ENCODE measurements at places on chromosomes 13 and 19.

DNA sequence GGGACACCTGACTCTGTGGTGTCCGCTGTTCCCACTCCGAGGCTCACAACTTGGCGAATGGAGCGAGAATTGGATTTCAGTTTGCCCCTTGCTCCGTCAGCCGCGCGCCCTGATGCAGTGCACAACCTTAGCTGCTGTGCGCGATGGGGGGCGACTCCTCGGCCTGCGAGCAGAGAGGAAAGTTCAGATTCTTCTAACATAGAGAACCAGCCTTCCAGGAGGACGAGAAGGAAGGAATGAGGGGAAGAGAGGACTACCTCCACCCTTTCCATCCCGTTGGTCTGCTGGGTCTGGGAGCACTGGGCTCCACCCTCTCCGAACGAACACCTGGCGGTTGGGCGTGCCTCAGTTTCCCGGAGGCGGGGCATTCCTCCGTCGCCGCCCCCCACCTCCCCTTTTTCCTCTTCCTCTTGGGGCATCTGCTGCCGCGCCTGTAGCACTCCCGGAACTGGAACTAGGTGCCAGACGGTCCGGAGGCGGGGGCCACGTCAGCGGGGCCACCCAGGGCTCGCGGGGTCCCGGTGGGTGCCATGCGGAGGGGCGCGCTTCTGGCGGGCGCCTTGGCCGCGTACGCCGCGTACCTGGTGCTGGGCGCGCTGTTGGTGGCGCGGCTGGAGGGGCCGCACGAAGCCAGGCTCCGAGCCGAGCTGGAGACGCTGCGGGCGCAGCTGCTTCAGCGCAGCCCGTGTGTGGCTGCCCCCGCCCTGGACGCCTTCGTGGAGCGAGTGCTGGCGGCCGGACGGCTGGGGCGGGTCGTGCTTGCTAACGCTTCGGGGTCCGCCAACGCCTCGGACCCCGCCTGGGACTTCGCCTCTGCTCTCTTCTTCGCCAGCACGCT lies at the start of gene KCNK6:
Gene KCNK6, plus strand, starts transcription at position 425 of the 838 bp plus-strand sequence. Its CDS starts 106 bp downstream, at position 531.
- no peak for DNase-seq

DNA sequence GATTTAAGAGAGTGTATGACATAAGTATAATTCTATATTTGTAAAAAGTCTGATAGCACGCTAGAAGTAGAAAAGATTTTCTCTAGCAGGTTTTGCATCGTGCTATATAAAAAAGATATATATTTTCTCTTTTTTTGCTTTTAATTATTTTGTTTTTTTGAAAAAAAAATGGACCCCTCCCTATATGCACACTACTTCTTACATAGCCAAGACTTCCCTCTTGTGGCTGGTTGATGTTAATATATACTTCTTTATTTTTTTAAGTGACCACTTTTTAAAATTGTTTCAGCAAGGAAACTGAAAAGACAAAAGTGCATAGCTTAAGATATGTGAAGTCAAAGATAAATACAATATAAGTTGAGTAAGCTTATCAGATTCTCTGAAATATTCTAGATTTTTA lies 1202.8 kb downstream of the DIAPH3 start:
- peak; percentile 7 for DNase-seq

DNA sequence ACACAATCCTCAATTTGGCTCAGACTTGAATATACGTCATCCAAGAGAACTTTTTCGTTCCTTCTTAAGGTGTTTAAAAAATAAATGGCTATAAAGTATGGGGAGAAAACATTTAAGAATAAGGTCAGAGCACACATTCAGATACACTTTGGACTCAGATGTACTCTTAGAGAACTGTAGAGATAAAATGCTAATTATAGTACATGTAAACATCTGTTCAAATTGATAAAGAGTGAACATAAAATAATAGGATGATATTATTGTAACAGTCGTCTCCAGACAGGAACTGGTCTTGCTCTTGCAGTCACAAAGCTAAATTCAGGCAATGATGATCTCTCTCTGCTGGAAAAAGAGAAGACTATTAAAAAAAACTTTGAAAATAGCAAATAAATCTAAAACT lies 91.4 kb downstream of the RBM26 start:
- no peak for DNase-seq

- DNase-seq, result peak; percentile 71
Observed at GRCh38 chr19:38061294-38061693, 154.3 kb downstream of the SIPA1L3 start.

DNA sequence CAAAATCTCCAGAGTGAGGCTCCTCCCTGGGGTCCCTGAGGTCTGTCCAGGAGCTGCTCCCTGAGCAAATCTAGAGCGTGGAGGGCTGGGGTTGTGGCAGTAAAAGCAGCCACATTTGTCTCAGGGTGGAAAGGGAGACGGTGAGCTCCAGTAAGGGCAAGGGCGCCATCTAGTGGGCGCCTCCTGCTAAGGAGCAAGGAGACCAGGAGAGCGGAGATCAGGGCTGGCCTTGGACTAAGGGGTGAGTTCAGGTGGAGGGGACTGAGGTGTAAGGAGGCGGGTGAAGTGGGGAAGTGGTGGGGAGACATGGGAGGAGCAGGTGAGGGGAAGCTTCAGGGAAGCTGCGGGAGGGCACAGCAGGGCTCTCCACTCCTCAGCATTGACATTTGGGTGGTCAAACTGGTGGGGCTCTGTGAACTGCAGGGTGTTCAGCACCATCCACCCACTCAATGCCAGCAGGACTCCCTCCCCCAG lies 5.3 kb upstream of the CEACAM21 start:
- peak; percentile 75 for DNase-seq

- DNase-seq, result no peak
Observed at GRCh38 chr19:38711726-38712153, 32.5 kb downstream of the CAPN12 start.

- DNase-seq, result no peak
Observed at GRCh38 chr13:80957019-80957655, 616.2 kb upstream of the SPRY2 start.

DNA sequence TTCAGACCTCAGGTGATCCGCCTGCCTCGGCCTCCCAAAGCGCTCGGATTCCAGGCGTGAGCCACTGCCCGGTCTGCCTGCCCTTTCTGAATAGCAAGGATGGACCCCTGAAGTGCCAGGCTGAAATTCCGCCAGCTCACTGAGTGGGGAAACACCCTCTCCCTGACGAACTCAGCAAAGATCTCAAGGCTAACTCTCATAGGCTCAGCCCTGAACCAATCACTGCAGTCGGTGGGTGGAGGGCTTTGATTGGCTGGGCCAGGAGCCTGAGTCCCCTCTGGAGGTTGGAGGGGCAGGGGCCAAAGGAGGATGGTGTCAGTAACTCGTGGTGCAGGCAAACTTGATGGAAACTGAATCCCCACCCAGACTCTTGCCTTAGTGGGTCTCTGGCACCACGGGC lies 11.2 kb upstream of the COMP start:
- DNase-seq, result no peak

DNA sequence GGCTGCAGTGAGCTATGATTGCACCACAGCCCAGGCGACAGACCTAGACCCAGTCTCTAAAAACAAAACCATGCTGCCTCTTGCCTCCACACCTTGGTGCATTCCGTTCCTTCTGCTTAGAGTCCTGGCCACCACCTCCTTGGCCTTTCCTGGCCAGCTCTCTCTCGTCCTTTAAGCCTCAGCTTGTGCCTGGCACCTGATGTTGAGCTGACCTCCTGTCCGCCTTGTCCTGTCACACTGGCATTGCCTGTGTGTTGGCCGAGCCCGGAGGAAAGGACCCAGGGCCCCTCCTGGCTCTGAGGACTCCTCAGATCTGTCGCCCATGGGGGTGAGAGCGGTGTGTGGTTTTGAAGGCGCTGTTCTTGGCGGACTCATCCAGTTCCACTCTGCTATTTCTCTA lies 143.3 kb downstream of the STK24 start:
- no peak for DNase-seq

DNA sequence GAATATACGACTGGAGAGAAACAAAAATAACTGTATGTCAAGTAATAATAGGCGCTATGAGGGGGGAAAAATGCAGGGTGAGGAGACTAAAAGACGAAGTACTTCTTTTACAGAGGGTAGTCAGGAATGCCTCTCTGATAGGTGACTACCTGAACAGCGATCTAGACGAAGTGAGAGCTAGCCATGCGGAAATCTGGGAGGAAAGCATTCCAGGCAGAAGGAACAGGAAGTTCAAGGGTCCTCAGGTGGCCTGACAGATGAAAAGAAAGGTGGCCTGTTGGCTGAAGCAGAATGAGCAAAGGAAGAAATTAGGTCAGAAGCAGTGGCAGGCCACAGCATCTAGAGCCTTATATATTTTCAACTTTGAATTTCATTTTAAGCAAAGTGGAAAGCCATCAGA lies 13.3 kb downstream of the ZDHHC20 start:
- no peak for DNase-seq

DNA sequence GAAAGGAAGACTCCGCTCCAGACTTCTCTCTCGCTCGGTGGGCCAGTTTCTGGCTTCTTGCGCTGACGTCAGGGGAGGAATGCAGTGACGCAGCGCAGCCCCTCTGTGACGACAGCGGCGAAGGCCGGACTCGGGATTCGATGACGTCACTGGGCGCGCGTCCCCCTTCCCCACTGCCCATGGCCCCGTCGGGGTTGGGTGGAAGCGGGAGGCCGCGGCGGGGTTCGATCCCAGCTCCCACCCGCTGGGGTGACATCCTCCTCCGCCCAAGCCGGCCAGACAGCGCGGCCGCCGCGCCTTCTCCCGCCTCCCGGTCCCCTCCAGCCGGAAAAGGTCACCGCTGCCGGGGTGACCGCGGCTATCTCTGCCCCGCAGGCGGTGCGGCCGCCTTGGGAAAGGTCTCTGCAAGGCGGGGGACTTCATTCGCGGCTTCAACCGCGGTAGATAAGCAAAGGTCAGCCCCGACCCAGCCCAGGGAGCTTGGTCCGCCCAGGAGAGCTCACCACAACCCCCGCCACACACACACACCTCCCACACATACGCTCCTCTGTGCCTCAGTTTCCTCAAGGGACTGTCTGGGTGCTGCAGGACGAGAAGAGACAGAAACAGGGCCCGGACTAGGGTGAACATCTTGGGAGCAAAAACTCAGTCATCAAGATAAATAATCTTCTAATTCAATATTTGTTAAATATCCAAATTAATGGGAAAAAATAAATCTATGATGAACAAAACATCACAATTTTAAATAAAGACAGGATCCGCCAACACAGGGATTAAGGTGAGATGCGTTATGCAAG lies 844 bp upstream of the RFX1 start:
- DNase-seq, result no peak

DNA sequence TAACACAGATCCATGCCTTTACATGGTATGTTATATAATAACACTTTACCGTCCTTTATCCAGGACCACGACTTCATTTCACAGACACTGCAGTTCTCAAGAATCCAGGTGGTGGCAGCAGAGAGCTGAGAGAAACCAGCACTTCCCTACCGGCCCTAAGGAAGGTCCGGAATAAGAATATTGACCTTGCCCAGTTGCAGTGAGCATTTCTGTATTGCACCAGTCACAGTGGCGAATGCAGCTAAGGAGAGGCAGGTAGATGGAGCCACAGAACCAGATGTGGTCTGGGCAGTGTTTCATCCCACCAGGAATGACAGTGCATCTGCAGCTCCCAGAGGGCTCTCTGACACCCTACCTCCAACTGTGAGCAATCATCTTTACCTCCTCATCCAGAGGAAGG lies 44.6 kb downstream of the ZNF787 start:
- DNase-seq, result peak; percentile 81

- DNase-seq, result no peak
Observed at GRCh38 chr13:110471156-110471832, 90.2 kb downstream of the RAB20 start.

DNA sequence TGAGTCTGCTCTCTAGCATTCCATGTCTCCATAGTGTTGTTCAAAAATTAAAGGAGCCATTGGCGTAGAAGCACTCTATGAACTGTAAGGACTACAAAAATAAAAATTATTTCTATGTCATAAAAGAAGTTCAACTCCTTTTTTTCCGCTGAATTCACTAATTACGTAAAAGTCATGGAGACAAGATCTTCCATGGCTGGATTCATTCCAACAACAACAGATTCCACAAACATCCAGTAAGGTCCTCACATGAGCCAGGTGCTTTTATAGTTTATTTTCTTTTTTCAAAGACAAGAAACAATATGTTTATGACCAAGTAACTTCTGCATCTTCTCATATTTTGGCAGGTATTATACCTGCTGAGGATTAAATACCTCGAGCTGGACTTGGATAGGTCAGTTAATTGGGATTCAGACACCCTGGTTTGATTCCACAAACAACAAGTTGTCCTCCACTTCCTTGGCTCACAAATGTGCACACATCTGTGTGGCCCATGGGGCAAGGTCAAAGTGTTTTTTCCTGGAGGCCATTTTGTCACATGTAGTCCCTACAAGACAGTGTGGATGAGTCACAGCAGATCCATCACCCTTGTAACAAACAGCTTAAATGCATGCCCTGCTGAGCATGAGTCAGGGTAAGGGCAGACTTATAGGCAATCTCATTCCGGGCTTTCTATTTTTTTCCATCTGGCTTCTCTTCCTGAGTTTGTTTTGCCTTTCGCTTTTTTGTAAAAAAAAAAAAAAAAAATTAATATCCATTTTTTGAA lies 475.6 kb downstream of the COG6 start:
- DNase-seq, result peak; percentile 57

GRCh38 chr19:35904311-35905068 lies 2.2 kb downstream of the HCST start:
- no peak for DNase-seq

DNA sequence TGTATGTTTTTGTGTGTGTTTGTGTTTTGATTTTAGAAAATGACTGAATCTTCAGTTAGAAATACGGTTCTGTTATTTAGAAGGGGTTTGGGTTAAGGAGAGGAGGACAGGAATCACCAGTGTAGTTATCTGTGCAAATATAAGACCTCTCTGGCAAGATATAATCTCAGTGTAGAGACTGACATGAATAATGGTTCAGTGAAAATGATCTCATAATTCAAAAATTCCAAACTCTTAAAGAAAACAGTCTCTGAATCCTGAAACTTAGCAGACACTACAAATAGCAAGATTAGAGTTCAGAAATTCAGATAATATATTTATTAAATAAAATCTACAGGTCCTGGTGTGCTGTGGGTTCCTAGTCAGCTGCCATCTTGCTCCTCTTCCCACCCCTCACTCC lies 73.5 kb downstream of the PDS5B start:
- DNase-seq, result no peak

- DNase-seq, result no peak
Observed at GRCh38 chr13:109024611-109025010, 395.2 kb downstream of the MYO16 start.

DNA sequence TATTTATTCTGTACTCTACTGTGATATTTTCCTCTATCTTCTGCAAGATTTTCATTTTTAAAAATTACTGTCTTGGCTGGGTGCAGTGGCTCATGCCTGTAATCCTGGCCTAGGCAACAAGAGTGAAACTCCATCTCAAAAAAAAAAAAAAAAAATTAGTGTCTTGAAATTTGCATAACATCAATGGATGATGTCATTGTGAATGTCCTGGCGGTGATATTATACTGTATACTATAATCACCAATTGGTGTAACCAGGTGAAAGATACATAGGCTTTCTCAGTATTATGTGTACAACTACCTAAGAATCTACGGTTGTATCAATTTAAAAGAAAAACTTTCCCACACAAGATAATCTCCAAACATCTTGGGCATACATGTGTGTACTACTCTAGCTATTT lies 15.2 kb downstream of the ZNF331 start:
- no peak for DNase-seq

DNA sequence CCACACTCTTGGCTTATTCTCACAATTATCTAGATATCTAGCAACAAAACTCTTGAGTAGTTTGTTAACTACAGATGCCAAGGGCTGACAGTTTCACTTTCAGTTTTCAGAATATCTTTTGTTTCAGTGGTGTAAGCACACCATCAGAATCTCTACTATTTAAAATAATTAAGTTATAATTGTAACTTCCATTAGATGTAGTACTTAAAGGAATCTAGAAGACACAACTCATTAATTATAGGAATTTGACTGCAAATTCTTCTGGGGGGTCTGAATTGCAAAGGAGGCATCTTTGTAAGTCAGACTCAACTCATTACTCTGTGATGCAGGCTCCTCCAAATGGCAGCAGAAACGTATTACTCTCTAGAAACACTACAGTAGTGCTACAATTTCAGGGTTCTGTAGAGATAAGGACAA lies 44.9 kb upstream of the USPL1 start:
- peak; percentile 39 for DNase-seq
